Subcutaneous adipose tissue (tissue), 4 donors: ENCODE measurements at places on chromosomes 11 and 22. TPM values are rescaled to one million over a fixed set of nuclear protein-coding genes. Genes with fewer than 3 reads are reported as not detected.

CRYBB3 gene
- not detected for total RNA-seq

CHRM4 gene
- total RNA-seq, result 0.34 TPM

DRICH1 gene
- total RNA-seq, result 0.57 TPM

CCDC15 gene
- total RNA-seq, result 2.5 TPM

MFNG gene
- total RNA-seq, result 13.4 TPM

ACRV1 gene
- total RNA-seq, result not detected

MRGPRE gene
- not detected for total RNA-seq

MIAT gene
- 1.5 TPM for total RNA-seq

PMM1 gene
- 38.6 TPM for total RNA-seq

CARNS1 gene
- 0.17 TPM for total RNA-seq

TIMM8B gene
- total RNA-seq, result 30.9 TPM
